Pancreas (tissue), 10 donors: ENCODE measurements at places on chromosomes 2 and 18. TPM values are rescaled to one million over a fixed set of nuclear protein-coding genes. Genes with fewer than 3 reads are reported as not detected.
A peak's percentile ranks its signal among the peaks of the same experiment; 100 is the strongest.

Gene CNDP1
- total RNA-seq: 0.09 TPM

DNA sequence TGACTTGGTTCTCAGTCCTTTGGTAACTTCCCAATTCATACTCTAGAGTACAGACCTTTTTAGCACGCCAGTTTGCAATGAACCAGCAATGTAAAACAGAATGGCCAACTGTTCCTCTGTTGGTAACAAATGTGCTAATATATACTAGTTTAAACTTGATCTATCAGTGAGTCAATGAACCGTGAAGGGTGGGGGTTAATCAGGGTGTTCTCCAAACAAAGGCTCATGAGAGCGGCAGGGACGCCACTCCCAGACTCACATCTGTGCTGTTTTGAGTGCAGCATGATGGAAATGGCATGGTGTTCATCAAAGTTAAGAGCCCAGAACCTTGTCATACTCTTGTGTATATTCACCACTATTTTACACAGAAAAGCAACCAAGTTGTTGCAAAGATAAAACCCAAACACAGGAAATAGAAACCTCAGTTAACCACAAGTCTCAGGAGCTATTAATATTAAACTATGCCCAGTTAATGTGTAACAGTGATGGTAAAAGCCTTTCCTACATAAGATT lies 70.3 kb downstream of the CERKL start:
- DNase-seq: no peak
- no peaks in the 10 kb centered on the region for H3K36me3 ChIP-seq
- H3K27me3 ChIP-seq: no peaks in the 10 kb centered on the region
- H3K4me1 ChIP-seq: peaks cover 13% of the 10 kb centered on the region
- H3K27ac ChIP-seq: no peak overlapping the region

Gene LYPD1
- total RNA-seq: 2.5 TPM

Gene FAM237A
- not detected for total RNA-seq

DNA sequence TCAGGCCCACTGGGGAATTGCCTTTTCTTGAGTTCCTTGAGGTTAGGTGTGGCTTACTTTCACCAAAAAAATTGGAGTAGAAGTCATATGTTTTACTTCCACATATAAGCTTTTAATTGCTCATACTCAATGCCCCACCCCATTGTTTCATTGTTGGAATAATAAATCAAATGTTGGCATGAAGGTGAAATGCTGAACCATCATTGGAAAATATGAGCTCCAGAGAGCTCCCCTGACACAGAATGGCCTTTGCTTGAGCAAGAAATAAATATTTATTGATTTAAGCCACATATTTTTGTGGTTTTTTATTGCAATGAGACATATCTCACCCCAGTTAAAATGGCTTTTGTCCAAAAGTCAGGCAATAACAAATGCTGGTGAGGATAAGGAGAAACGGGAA lies 167.3 kb upstream of the SRD5A2 start:
- no peak for DNase-seq
- H3K4me1 ChIP-seq: no peaks in the 10 kb centered on the region
- no peaks in the 10 kb centered on the region for H3K27me3 ChIP-seq
- no peaks in the 10 kb centered on the region for H3K36me3 ChIP-seq

DNA sequence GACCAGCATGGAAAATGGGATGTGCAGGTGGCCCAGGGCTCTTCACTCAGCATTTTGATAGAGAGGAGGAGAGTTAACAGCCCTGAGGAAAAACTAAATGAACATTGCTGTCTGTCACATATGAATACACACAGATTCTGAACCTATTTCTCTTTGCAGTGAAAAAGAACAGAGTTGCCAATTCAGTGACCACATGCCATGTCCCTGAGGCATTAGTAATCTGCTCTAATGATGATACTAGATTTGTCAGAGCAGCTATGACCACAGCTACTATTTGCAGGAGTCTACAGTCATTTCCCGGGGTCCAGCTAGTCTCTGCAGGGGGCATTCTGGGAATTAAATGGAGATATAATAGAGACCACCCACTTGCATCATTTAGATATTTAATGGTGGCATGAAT lies 267.6 kb downstream of the TMX3 start:
- H3K36me3 ChIP-seq: no peaks in the 10 kb centered on the region
- H3K27me3 ChIP-seq: no peaks in the 10 kb centered on the region
- no peaks in the 10 kb centered on the region for H3K4me1 ChIP-seq
- DNase-seq: no peak

Gene PLEKHM3
- 6.1 TPM for total RNA-seq

Gene DPYSL5
- total RNA-seq: 0.12 TPM

DNA sequence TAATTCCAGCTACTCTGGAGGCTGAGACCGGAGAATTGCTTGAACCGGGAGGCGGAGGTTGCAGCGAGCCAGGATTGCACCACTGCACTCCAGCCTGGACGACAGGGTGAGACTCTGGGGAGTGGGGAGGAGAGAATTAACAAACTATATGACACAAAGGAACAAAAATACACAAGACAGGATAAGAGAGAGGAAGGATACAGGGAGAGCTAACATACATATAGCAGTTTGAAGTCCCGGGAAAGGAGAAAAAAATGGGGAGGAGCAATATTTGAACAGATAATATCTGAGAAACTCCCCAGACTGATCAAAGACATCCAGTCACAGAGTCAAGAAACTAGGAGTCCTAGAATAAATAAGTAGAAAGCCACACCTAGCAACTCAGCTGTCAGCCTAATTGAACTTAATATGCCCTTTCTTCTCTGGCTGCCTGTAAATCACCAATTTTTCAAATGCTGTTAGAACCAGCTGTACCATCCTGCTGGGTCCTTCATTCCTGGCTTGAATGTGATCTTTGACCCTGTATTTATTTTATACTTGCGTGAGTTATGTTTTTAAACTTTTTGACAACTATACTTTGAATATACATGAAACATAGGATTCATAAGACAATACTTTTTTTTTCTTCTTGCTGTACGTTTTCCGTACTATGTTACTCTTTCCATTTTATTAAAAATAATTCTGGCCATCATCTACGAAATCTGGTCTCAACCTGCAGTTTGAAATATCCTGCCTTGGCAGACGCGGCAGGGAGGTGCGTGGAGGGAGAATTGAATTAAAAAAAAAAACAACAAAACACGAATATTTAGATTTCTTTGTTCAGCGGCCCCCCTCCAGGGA lies 876 bp upstream of the CYP27A1 start:
- H3K4me3 ChIP-seq: peak overlapping the region; percentile 62
- H3K27ac ChIP-seq: no peak overlapping the region
- no peaks in the 10 kb centered on the region for H3K4me1 ChIP-seq

- H3K27me3 ChIP-seq: no peaks in the 10 kb centered on the region
- H3K4me1 ChIP-seq: no peaks in the 10 kb centered on the region
- no peak overlapping the region for H3K4me3 ChIP-seq
Measured at GRCh38 chr2:193024791-193025190, 830.1 kb upstream of the TMEFF2 start.

Gene ESPNL
- total RNA-seq: 0.72 TPM

Gene UGT1A3
- not detected for total RNA-seq

GRCh38 chr2:62227386-62228075 lies 31.6 kb downstream of the B3GNT2 start:
- no peak for DNase-seq
- H3K27ac ChIP-seq: no peak overlapping the region
- H3K4me1 ChIP-seq: no peaks in the 10 kb centered on the region
- no peaks in the 10 kb centered on the region for H3K27me3 ChIP-seq
- no peaks in the 10 kb centered on the region for H3K36me3 ChIP-seq
- H3K4me3 ChIP-seq: no peak overlapping the region

DNA sequence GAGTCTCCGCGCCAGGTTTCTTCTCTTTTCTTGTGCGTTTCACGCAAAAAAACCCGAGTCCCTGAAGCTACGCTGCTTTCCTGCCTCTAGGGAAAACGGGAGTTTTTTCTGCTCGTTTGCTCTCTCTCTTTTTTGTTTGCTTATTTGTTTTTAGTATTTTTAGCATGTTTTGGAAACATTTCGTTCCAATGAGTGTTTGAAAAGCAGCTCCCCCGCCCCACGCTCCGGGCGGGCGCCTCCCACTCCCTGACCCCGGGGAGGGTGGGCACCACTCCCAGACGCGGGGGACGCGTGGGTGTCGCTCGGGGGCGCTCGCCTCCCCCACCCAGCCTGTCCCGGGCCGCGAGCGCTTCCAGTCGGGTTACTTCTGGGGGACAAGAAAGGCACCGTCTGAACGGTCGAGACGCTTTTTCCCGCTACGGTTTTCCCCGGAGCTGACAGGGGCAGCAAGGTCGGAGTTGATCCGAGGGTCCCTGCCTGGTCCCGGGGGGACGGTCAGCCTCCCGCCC lies 446 bp upstream of the EFHD1 start:
- no peaks in the 10 kb centered on the region for H3K4me1 ChIP-seq
- no peaks in the 10 kb centered on the region for H3K36me3 ChIP-seq
- H3K4me3 ChIP-seq: peak overlapping the region; percentile 22

Gene ALPG
- not detected for total RNA-seq

- no peak overlapping the region for H3K4me3 ChIP-seq
- no peaks in the 10 kb centered on the region for H3K27me3 ChIP-seq
- H3K4me1 ChIP-seq: no peaks in the 10 kb centered on the region
- no peak overlapping the region for H3K27ac ChIP-seq
- no peaks in the 10 kb centered on the region for H3K36me3 ChIP-seq
Measured at GRCh38 chr2:202790676-202791075, 80.9 kb downstream of the ICA1L start.

GRCh38 chr2:102197389-102198137 lies 10.7 kb downstream of the IL1RL2 start:
- no peaks in the 10 kb centered on the region for H3K4me1 ChIP-seq
- no peaks in the 10 kb centered on the region for H3K27me3 ChIP-seq
- no peaks in the 10 kb centered on the region for H3K36me3 ChIP-seq
- H3K4me3 ChIP-seq: no peak overlapping the region
- DNase-seq: no peak
- no peak overlapping the region for H3K27ac ChIP-seq

DNA sequence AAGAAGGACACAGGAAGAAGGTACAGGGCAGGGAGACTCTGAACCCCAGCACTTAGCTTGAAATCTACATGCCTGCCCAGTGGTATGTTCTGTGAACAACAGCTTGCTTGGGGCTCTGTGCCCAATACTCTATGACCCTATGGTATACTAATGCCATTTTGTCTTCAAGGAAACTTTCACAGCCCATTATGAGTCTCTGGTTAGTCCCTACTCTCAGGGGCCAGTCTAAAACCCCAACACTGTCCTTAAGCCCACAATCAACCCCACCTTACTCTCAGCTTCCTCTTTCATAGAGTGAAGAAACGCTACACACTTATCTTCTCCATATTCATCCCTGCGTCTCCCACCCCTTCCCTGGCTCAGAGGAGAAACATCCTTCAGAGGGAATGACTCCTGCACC lies 16.0 kb downstream of the NEB start:
- DNase-seq: no peak
- H3K36me3 ChIP-seq: no peaks in the 10 kb centered on the region
- no peaks in the 10 kb centered on the region for H3K4me1 ChIP-seq

GRCh38 chr18:26383454-26384270 lies 157.4 kb downstream of the TAF4B start:
- no peak overlapping the region for H3K4me3 ChIP-seq
- H3K4me1 ChIP-seq: no peaks in the 10 kb centered on the region
- DNase-seq: no peak
- H3K27ac ChIP-seq: no peak overlapping the region
- no peaks in the 10 kb centered on the region for H3K36me3 ChIP-seq

Gene AAMP
- 34.0 TPM for total RNA-seq

Gene AOX1
- total RNA-seq: 105 TPM

DNA sequence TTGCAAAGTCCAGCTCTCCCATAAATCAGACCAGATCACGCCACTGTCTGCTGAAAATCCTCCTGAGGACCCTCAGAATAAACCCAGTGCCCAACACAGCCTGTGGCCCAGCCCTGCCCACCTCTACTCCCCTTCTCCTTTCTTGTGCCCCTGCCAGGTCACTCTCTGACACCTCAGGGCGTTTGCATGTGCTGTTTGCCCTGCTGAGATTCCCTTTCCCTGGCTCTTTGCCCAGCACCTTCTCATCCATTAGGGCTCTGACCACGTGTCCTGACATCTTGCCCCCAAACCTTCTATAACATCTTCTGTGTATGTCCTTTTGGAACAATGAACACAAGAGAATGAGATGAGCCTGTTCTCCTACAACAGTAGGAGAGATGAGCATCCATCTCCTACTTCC lies 18.5 kb upstream of the NMUR1 start:
- H3K4me3 ChIP-seq: no peak overlapping the region
- no peaks in the 10 kb centered on the region for H3K36me3 ChIP-seq
- DNase-seq: no peak
- no peaks in the 10 kb centered on the region for H3K27me3 ChIP-seq
- H3K27ac ChIP-seq: no peak overlapping the region

DNA sequence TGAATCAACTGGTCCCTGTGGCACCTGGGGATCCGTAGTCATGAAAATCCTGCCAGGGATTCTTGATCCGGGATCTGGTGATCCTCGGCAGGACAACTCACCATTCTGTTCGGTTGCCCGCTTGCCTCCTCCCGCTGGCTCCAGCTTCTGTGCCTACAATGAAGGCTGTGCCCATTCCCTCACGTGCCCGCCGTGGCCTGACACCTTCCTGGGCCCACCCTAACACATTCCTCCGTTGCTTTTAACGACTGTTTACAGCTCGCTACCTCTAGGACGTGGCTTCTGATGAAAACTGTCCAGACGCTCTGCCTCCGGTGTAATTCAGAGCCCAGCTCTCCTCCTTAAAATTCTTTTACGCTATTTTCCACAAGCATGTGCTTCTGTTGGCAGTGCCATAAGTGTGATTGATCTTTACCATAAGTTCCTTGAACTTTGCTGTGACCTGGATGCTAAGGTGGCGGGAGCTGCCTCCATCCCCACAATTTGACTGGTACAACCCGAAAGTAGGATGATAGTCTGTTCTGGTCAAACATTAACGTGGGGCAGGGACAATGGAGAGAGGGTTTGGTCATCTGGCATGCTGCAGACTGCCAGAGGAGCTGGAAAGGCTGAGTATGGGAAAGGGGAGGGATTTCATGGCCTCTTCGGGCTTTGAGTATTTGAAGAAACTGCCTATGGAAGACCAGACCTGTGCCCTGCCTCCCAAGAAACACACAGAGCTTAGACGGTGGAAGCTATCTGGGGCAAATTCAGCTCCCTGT lies 206.8 kb upstream of the TNP1 start:
- no peak overlapping the region for H3K4me3 ChIP-seq
- H3K36me3 ChIP-seq: no peaks in the 10 kb centered on the region
- H3K27me3 ChIP-seq: no peaks in the 10 kb centered on the region
- no peak for DNase-seq

DNA sequence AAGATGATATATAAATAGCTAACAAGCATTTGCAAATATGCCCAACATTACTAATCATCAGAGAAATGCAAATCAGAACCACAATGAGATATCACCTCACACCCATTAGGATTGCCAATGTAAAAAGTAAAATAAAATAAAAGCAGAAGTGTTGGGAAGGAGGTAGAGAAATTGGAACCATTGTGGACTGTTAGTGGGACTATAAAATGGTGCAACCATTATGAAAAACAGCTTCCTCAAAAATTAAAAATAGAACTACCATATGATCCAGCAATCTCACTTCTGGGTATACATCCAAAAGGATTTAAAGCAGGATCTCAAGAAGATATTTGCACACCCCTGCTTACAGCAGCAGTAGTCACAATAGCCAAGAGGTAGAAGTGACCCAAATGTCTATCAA lies 99.8 kb upstream of the DAPL1 start:
- DNase-seq: no peak
- no peak overlapping the region for H3K27ac ChIP-seq
- no peaks in the 10 kb centered on the region for H3K4me1 ChIP-seq
- no peaks in the 10 kb centered on the region for H3K36me3 ChIP-seq
- no peaks in the 10 kb centered on the region for H3K27me3 ChIP-seq

Gene CLASP1
- 23.8 TPM for total RNA-seq

- H3K27ac ChIP-seq: no peak overlapping the region
- H3K36me3 ChIP-seq: no peaks in the 10 kb centered on the region
- H3K4me1 ChIP-seq: no peaks in the 10 kb centered on the region
- DNase-seq: no peak
Measured at GRCh38 chr2:217316743-217317142, 456.9 kb upstream of the TNP1 start.
